Frontal cortex (tissue), 4 donors: ENCODE measurements at places on chromosomes 11 and 22. TPM values are rescaled to one million over a fixed set of nuclear protein-coding genes. Genes with fewer than 3 reads are reported as not detected.

The TRIM49 gene
- under 0.01 TPM for total RNA-seq

The DUSP18 gene
- 21.2 TPM for total RNA-seq

The CRYBB3 gene
- total RNA-seq: not detected

The NRXN2 gene
- total RNA-seq: 204 TPM

The CBX6 gene
- 30.2 TPM for total RNA-seq

The CSF2RB gene
- total RNA-seq: 0.41 TPM

DNA sequence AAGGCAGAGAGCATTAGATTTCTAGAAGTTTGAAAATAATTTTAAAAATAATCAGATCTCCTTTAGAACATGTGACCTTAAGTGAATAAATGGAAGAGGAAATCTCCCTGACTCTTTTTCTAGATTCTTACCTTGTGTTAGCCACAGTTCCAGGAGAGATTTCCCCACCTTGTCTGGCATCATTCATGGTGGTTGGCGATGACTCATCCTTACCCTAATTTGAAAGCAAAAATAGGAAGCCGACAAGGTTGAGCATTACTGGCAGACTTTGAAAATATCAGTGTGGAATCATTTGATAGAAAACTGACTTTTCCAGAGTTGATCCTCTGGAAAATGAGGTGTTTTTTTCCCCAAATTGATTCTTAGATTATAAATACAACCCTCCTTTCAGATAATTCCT is 48.1 kb downstream of the CNTN5 start:
- DNase-seq: no peak

GRCh38 chr11:125990244-125990643 is 44.4 kb downstream of the VSIG10L2 start:
- DNase-seq: no peak

GRCh38 chr22:41197038-41197972 is 7.8 kb upstream of the L3MBTL2 start:
- peak; percentile 97 for DNase-seq

DNA sequence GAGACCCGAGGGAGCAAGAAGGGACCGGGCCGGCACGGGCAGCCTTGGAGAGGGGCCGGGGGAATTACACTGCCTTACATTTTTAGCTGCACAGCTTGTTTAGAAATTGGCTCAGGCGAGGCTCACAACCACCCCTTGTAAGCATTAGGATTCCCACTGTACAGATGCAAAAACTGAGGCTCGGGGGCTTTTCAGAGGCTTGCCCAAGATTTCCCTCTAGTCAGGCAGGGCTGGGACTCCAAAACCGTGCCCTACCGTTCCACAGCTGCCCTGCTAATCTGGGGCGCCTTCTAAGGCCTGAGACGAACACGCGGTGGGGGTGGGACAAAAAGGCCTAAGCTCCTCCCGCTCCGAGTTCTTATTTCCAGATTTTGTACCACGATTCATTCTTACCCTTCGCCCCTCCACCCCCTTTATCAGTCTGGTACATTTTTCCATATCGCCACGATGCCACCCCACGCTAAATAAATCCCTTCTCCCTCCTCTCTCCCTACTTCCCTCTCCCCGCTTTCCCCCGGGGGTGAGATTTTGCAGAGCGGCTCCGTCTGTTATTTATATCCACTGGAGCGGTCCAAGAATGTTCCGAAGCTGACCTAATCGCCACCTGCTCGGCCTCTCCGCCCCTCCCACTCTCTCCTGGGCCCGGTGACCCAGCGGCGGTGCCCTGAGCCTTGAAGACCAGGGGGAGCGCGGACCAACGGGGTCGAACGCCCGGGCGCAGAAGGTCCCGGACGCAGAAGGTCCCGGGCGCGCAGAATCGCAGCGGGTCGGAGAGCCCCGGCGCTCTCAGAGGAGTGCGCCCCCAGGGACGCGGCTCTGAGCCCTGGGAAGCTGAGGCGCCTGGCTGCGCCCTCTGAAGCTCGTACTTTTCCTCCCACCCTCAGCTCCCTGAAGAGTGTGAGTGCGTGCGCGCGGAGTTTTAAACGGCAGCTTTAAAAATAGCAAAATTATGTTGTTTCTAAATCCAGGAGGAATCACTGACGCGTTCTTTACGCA is 764 bp upstream of the PACSIN3 start:
- DNase-seq: peak; percentile 49

- DNase-seq: no peak
Observed at GRCh38 chr11:26522912-26523610, 49.0 kb downstream of the MUC15 start.

- DNase-seq: peak; percentile 50
Observed at GRCh38 chr22:45271667-45272201, 13.0 kb upstream of the UPK3A start.

DNA sequence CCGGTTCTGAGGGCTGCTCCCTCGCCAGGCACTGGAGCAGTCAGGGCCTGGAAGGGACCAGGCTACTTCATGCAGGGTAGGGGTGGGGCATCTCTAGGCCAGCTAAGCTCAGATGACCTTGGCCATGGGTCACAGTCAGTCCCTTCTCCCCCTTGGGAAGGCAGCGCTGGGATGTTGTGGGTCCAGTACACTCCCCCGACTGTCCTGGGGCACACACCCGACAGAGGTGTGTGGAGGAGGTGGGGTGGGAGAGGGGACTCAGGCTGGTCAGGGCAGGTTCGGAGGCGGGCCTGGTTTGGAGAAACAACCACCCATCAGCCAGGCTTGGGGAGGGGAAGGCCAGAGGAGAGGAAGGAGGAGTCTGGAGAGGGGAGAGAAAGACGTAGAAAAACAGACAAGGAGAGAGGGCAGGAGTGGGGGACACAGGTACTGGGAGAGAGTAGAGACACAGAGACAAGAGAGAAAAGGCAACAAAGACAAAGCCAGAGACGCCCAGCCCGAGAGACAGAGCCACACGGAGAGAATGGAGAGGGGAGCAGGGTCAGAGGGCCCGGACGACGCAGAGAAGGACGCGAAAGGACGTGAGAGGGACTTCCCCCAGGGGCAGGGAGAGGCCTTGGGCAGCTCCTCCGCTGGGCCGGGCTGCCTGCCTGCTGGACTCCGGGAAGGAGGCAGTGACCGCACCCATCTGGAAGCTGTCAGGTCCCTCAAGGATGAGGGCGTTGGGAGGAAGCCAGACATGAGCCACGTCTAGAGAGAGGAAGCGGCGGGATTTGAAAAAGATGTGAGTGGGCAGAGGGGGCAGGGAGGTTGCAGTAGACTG is 30.6 kb upstream of the TSKU start:
- no peak for DNase-seq

GRCh38 chr11:2652333-2653197 is 47.2 kb downstream of the KCNQ1OT1 start:
- no peak for DNase-seq
